ENCODE measurements at places on chromosomes 4 and X.

- no peak for DNase-seq
These were observed 233.9 kb upstream of the CXXC4 start for GRCh38 chr4:104728380-104729122.

- no peak for DNase-seq
These were observed 501.3 kb downstream of the BCOR start for GRCh38 chrX:39596437-39596836.

GRCh38 chr4:177569434-177569833 lies 127.2 kb upstream of the AGA start:
- no peak for DNase-seq

GRCh38 chrX:111742018-111742417 lies 61.0 kb downstream of the ALG13 start:
- DNase-seq: no peak

GRCh38 chrX:153830640-153831428 lies 490 bp upstream of the PDZD4 start:
- no peak for DNase-seq

GRCh38 chr4:37000281-37000680 lies 244.3 kb upstream of the NWD2 start:
- no peak for DNase-seq

DNA sequence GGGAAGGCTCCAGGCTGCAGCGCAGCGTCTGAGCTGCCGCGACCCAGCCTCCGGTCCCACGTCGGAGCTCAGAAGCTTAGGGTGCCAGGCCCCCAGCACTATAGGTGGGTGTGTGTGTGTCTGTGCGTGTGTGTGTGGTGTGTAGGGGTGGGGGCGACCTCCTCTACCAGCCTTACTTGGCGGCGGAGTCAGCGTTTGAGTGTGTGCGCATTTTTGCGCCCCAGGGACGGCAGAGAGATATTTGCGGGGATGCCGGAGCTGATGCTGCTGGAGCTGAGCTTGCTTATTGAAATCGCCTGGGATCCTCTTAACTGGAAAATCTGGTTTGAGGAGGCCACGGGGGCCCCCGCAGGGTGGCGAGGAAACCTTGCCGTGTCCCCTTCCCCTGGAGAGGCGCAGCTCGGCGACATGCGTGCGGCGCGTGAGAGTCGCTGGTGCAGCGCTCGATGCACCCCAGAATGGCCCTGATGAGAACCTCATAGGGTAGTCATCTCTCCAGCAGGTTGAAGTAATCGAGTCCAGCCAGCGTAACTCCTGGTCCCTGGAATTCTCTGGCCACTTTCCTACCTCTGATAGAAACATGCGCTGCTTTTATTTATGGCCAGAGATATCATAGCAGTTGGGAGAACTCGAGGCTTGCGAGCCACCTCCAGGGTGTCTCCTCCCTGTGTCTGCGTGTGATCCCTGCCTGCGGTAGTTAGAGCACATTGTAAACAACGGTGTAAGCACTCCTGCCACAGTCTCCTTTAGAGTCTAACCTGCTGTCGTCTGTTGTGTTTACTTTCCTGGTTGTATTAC lies 2.7 kb downstream of the ADGRL3 start:
- no peak for DNase-seq

DNA sequence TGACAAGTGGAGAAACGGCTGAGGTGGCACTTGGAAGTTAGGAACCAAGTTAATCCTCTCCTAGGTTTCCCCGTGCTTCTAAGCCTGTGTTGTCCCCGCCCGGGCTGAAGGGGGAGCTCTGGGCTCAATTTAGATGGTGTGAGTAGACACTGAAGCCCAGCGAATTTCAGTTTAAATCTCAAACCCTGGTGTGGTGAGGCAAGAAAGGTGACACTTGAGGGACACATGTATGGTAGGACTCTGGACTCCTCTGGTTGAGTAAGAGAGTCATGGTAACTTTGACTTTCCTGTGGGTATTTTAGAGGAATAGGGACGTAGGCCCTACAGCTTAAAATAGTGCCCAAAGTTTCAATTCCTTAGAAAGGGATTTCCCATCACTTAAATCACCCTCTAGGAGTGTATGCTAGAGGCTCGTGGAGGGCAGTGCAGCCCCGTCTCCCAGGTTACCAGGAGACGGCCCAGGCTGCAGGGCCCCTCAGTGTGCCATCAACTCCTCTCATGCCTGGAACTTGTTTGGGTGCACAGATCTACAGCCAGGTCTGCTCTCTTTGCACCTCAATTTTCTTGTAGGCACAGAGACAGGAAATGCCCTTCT lies 24.0 kb downstream of the HAND2 start:
- no peak for DNase-seq

DNA sequence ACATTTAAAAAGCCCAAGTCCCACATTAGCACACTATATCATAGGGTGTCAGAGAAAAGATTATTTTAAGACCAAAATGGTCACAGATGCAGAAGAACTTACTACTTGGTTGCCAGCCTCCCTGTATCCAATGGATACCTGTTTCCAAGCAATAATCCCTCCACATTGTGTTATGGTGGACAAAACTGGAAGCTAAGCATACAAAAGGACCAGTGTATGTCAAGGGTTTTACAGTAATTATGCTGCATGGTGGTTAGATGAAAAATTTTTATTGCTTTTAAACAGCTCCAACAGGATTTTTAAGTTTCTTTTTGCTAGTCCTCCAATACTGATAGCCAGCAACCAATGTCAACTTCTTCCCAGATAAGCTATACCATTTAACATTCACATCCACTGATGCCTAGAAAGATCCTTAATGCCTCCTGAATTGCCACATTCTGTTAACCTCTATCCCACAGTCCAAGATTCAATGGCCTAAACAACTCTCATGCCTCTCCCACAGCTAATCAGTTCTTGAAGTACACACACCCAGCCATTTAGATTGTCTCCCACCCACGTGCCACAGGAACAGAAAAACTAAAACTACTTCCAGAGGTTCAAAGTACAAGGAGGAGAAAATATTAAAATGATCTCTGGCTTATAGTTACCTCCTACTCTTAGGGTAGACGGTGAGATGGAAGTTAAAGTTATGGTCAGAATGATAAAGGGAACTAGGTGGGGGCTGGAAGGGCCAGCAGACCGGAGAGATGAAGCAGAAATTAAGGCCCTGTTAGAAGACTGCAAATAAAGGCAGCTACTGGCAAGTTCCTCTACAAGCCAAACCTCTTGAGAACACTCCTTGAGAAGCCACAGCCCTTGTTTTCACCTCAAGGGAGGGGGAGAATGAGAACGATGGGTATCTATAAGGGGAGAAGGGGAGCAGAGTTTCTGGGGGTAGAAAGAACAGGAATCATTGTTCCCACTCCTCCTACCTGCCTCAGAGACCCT lies 5.5 kb downstream of the MED14 start:
- no peak for DNase-seq

- DNase-seq: no peak
These were observed 50.4 kb upstream of the PRPS1 start for GRCh38 chrX:107577933-107578332.

- peak; percentile 9 for DNase-seq
These were observed 111.0 kb downstream of the ASB9 start for GRCh38 chrX:15158736-15159406.

GRCh38 chrX:122703762-122704161 lies 480.3 kb upstream of the GRIA3 start:
- no peak for DNase-seq

- no peak for DNase-seq
These were observed 256.1 kb downstream of the THOC2 start for GRCh38 chrX:123476611-123477219.

DNA sequence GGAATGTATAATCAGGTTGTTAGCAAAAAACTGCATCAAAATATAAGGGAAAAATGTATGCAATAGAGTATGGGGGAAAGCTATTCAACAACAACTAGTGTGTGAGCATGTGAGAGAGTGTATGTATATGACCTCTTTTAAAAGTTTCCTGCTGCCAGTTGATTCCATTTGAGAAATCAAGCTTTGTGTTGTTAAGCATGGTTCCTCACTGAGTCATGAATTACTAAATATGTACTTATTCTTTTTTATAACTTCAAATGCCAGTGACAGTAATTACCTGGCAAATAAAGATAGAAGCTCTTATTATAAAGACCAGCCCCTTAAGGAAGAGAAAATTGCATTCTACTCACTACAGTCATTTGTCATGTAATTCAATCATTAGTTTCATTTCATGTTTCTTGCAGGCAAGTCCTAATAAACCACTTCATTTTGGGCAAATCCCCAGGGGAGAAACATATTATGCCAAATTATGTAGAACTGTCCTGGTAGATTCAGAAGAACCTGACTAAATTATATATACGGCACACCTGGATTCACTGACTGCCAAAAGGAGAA lies 19.2 kb downstream of the RASGEF1B start:
- no peak for DNase-seq

DNA sequence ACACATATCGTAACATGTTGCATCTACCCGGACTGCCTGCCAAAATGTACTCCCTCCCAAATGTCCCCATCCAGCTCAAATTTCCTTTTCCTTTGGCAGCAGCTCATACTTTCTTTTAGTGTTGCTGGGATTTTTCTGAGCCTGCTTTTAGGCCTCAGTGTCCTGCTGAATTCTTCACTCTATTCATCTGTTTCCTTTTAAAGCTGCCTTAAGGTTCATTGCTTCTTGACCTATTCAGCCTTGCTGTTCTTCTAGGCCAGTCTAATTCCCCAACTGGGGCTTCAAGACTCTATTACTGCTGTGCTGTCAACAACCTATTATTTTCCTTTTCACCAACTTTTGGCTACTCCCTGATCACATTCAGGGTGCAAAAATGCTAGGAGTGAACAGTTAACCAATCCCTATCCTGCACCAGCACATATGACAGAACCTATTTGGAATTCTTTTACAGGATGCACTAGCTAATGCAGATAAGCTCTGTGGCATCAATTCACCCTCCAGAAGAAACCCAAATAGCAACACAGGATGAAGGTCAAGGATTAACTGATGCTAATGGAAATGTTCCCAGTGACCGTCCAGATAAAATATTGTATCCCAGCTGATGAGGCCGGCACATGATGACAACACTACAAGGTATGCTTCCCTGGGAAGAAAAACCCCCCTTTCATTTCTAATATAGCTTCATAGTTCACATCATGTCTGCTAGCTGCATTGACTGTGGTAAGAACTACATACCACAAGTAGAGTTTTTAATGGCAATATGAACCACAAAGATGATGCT lies 114.7 kb upstream of the TTC29 start:
- no peak for DNase-seq

DNA sequence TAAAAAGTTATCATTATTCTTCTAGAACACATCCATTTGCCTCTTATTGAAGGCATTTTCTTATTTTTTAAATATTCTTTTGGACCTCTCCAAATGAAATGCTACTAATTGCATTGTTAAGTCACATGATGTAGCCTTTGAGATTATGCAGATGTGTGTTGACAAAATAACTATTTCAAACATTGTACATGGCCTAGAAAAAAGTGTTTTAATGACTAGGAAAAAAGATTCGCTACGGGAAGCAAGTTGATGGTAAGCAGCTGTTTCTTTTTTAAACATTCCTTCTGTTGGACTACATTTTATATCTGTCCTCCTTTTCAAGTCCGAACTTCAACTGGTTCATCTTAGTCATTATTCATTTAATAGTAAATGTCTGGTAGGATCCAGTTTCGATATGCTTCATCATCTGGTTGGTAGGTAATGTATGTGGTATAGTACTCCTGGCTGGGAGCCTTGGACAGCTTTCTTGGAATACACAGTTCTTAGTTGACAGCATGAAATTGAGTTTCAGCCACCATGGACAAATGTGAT lies 34.3 kb upstream of the GUCY1A1 start:
- DNase-seq: no peak

- no peak for DNase-seq
These were observed 99.0 kb downstream of the AREG start for GRCh38 chr4:74543983-74544382.

DNA sequence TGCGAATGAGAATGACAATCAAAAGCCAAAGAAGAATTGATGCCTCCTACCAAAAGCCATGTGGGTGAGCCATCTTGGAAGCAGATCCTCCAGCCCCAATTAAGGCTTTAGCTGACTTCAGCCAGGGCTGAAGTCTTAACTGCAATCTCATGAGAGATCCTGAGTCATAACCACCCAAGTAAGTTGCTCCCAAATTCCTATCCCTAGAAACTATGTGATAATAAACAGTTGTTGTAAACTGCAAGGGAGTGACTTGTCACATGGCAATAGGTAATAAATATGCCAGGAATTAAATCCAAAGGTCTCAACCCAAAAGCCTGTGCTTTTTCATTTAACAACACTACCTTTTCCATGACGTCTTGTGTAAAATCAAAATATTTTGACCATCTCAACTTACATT lies 154.2 kb upstream of the TBL1X start:
- DNase-seq: no peak

GRCh38 chr4:109576462-109576861 lies 16.4 kb downstream of the MCUB start:
- no peak for DNase-seq

DNA sequence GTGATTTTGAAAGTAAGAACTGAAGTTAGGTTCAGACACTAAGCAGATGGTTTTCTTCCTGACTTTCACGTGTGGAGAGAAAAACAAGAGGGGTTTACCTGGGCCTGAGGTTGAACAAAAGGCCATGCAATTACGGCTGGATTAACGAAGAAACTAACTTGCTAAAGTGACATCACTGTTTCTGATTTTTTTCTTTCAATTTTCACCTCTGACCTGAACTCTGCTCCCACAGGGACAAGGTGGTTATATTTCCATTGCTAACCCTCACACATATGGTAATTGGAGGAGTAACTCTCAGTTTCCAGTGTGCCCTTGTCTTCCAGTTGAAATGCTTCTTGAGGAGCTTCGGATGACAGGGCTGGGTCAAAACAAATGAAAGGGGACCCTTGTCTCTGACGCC lies 38.0 kb downstream of the MSN start:
- no peak for DNase-seq

DNA sequence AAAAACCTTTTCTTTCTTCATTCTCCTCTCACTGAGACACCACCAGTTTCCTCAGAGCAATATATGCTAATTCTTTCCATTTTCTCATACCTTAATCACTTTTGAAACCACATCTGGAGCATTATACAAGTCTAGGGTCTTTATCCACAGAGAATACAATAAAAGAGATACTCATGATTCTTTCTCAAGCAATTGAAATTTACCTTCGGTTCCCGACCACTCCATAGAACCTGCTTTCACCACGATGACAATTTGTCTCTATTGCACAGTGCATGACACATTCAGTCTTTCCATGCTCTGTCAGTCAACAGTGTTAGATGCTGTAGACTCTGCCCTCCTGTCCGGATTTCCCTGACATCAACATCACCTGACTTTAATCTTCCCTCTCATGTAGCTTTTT lies 409.3 kb upstream of the NWD2 start:
- DNase-seq: no peak

GRCh38 chrX:123967497-123967896 lies 6.0 kb downstream of the STAG2 start:
- DNase-seq: no peak

GRCh38 chrX:46125111-46125510 lies 420.1 kb downstream of the ZNF674 start:
- DNase-seq: no peak

GRCh38 chrX:66046612-66047235 lies 6.8 kb upstream of the VSIG4 start:
- peak; percentile 17 for DNase-seq

GRCh38 chr4:23130845-23131244 lies 438.1 kb downstream of the GBA3 start:
- DNase-seq: no peak

Measured in stimulated activated CD4-positive, alpha-beta T cell treated with anti-CD3 and anti-CD28 coated beads, Interleukin-4, amount 100 ng/mL, for 4 hours (primary cell).